ENCODE measurements at places on chromosomes 11 and 22. TPM values are rescaled to one million over a fixed set of nuclear protein-coding genes. Genes with fewer than 3 reads are reported as not detected.

DNA sequence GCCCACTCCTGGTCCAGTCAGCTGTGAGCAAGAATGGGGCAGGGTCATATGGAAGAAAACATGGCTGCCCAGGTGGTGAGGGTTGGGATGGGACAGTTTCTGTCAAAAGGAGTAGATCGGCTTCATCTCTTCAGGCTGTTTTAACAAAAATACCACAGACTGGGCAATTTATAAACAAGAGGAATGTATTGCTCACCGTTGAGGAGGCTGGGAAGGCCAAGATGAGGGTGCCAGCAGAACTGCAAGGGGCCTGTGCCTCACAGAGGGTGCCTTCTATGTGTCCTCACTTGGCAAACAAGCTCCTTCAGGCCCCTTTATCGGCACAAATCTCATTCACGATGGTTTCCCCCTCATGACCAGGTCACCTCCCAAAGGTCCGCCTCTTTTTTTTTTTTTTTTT is 18.1 kb upstream of the RELT start:
- DNase-seq, result no peak

DNA sequence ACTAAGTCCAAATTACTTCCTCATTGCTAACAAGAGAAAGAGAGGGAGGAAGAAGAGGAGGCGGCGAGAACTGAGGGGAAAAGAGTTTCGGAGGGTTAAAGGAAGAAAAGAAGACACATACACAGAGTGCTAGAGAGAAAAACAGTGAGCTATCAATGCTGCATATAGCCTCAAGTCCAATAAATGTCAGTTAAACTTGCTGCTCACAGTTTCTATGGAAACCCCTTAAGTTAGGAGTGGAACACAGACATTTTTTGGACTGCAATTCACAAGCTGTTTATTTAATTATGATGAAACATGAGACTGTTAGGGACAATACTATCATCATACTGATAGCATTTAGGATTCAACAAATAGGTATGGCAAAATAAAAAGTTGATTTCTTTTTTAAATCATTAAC is 1320.4 kb downstream of the LRRC4C start:
- DNase-seq, result no peak

The PANX3 gene
- total RNA-seq, result not detected

The ANGPTL5 gene
- total RNA-seq, result 1.3 TPM

The OR8D4 gene
- not detected for total RNA-seq

GRCh38 chr11:64750361-64751054 is 6.6 kb upstream of the RASGRP2 start:
- DNase-seq, result no peak

The PKNOX2 gene
- 6.2 TPM for total RNA-seq
